ENCODE measurements at places on chromosomes 5 and 9.

- no peak for DNase-seq
Measured at GRCh38 chr5:4215143-4215542, 619.5 kb downstream of the IRX1 start.

GRCh38 chr5:76000582-76000981, 82.6 kb upstream of the SV2C start:
- DNase-seq = no peak

DNA sequence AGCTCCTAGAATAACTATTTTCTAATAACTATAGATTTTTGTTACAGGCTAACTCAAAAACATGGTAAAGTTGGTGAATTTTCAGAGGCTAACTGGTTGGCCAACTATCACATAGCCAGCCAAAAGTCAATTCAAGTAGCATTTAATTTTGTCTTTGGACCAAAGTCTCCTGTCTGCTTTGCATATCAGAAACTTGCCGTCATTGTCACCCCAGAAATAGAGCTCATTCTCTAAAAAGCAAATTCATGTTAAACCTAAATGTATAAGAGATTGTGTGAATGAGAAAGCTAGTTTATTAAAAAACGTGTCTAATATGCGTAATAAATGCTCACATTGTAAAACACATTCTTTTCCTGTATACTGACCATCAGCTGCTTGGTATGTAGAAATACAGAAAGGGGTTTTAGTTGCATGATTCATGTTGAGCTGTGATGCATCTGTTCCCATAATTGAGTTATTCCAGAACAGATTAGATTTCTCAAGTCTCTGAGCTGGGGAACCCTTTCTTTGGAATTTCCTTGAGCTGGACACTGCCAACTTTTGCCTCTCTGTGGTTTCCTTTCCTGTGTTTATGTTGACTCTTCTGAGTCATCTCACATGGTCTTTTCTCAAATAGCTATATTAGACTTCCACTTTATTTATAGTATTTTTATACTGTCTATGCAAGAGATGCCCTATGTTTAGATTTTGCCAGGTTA, 7.3 kb downstream of the SRFBP1 start:
- no peak for DNase-seq

DNA sequence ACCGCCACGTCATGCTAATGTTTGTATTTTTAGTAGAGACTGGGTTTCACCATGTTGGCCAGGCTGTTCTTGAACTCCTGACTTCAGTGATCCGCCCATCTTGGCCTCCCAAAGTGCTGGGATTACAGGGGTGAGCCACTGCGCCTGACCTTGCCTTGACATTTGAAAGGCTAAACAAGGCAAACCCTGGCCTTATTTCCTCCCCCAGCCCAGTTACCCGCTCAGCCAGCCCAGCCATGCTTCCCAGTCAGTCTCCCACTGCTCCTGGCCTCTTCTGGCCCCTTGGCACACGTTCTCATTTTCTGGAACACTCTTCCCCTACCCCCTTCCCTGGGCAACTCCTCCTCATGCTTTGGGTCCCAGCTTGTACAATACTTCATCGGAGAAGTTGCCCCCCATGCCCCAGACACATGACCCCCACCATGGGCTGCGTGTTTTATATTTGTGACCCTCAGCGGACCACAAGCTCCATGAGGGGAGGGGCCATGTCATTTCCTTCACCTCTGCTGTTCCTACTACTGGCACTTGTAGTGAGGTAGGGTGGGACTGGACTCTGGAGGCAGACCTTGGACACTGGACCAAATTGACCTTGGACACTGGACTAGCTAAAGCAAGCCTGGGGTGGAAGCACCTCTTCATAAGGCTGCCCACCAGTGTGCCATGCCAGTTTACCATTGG, 94.4 kb upstream of the IER5L start:
- DNase-seq = no peak

DNA sequence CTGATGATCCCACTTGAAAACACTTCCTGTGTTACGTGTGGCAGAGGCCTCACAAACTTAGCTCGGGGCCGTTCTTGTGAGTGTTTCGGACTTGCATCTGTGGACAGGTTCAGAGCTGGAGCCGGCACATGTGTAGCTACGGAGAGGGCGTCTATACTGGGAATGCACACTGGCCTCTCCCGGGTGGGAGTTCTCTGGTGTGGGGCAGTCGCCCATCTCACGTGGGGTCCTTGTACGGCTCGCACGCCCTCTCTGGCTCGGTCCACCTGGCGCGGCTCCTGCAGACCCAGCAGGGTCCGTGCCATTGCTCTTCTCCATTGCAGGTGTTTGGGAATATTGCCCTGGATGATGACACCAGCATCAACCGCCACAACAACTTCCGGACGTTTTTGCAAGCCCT, 197.9 kb downstream of the CACNA1B start:
- no peak for DNase-seq

DNA sequence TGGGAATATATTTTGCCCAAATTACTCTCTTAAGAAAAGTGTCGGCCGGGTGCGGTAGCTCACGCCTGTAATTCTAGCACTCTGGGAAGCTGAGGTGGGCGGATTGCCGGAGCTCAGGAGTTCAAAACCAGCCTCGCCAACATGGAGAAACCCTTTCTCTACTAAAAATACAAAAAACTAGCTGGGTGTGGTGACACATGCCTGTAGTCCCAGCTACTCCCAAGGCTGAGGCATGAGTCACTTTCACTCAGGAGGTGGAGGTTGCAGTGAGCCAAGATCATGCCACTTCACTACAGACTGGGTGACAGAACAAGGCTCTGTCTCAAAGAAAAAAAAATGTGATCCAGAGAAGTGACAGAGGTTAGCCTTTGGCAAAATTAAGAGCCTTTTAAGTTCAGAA, 26.4 kb upstream of the TMEM171 start:
- DNase-seq = no peak

GRCh38 chr5:179436321-179437122, 91.3 kb upstream of the ADAMTS2 start:
- no peak for DNase-seq

DNA sequence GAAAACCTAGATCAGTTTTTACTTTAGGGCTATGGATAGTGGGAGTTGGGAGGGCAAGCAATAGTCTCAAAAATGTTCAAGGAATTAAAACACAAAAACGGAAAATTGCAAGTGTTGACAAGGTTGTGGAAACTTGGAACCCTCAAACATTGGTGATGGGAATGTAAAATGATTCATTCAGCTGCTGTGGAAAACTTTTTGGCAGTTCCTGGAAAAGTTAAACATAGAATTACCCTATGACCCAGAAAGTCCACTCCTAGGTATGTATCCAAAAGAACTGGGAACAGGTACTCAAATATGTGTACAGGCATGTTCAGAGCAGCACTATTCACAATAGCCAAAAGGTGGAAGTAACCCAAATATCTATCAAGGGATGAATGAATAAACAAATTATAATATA, 1.2 kb upstream of the MSANTD3 start:
- DNase-seq = no peak

DNA sequence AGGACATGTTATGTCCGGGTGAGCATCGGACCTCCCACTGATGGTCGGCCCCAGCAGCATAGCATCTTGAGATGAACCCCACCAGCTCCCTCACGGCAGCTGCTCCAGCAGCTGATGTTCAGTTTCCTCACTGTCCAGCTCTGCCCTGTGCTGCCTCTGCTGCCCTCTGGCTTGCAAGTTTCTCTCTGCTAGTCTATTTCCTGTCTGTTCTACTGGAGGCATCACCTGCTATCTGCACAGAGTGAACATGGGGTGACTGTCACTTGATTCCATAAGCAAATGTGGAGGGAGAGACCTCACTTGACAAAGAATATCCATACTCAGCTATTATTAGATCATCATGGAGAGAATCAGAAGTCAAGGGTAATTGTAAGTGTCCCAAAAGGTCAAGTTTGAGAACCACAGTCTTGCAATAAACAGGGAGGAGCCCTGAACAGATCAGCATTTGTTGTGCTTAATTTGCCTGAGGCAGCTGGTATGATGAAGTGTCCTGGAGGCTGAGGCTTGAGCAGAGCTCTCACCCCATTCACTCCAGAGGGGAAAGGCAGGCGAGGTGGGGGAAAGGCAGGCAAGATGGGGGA, 702.8 kb downstream of the SEMA5A start:
- no peak for DNase-seq

DNA sequence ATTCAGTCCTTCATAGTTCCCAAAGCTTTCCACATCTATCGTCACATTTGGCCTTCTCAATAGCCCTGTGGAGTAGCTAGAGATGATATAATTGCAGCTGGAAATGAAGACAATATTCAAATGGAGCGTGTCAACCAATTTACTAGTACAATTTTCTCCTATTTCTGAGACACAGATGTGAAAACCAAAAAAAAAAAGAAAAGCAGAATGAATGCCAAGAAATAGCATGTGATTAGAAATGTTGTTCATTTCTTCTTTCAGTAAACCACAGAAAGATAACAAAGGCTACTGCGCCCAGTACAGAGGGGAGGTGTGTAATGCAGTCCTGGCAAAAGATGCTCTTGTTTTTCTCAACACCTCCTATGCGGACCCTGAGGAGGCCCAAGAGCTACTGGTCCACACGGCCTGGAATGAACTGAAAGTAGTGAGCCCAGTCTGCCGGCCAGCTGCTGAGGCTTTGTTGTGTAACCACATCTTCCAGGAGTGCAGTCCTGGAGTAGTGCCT, 99.0 kb downstream of the MUSK start:
- no peak for DNase-seq

- no peak for DNase-seq
Measured at GRCh38 chr9:70120834-70121510, 77.3 kb downstream of the MAMDC2 start.

GRCh38 chr9:71742703-71743102, 25.6 kb downstream of the CEMIP2 start:
- no peak for DNase-seq

DNA sequence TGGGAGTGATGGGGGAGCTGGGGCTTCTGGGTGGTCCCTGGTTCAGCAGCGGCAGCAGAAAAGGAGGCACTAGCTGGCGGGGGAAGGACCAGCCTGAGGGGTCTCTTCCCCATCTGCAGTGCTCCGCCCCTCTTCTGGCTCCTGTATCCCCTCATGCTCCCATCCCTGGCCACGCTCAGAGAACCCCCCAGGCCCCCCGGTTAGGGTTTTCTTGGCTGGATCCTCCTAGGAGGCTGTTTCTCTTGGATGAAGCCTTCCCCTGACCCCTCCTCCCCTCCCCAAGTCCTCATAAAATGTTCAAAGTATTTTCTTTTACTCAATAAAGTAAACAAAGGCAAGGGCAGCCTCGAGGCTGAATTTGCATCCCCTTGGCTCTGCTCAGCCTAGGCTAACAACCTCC, 60.8 kb downstream of the FGF18 start:
- DNase-seq = no peak

DNA sequence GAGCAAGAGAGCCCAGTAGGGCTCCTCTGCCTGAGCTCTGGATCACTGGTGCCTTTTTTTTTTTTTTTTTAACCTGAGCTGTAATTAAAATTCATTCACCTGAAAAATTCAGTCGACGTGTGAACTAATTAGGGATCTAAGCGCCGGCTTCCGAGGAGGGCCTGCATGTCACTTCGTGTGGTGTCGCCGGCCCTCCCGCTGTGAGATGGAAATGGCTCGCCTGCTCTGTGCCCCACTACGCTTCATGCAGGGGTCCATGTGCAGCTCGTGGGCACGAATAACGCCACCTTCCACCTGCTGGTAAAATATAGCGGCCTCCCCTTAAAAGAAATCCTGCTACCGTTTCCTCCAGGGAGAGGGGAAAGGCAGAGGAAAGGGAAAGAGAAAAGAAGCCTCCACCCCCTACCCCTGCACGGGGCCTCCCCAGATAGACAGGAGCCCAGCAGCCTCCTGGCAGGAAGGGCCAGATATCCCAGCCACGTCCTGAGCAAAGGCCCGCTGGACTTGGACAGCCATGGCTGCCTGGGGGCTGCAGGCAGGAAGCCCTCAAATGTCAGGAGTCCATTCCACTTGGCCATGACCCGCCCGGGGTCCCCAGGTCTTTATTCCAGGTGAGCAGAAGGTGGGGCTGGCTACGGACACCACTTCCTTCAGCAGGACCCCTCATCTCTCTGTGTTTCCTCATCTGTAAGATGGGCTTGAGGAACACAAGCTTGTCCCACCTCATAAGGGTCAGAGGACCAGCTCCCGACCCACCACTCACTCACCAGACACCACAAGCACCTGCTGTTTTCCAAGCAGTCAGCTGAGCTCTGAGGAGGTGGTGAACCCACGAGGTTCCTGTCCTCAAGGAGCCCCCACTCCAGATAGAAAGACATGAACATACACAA, 38.2 kb upstream of the ZNF354A start:
- DNase-seq = no peak

GRCh38 chr5:176134529-176135223, 103.5 kb upstream of the SIMC1 start:
- DNase-seq = no peak

DNA sequence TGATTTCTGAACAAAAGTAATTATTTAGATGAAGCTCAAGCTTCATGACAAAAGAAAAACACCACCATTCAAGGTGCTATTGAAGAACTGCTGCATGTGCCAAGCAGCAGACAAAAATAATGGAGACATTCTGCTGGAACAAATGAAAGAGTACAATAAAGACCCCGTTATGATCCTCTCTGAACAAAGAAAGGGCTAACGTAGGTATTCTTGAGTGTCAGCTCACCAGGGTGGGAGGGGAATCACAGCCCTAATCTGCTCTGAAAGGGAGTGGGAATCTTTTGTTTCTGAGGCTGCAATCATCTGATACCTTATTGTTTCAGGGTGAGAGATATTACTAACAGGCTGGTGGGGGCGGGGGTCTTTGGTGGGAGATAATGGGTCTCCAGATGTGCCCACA, 15.4 kb downstream of the CEMIP2 start:
- DNase-seq = no peak

GRCh38 chr5:16350816-16351215, 114.8 kb downstream of the ZNF622 start:
- DNase-seq = no peak

- DNase-seq = no peak
Measured at GRCh38 chr5:141747152-141748141, 65.4 kb upstream of the ARAP3 start.

DNA sequence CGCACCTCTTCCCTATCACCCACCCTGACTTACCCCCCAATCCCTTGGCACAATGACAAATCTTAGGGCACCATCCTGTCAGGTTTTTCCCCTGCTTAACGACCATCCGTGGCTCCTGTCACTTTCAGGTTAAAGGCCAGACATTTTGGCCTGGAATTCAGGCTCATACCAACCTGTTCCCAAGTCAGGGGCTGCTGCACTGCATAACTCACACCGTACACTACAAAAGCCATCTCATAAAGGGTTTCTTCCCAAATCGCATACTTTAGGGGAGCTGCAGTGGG, 7.5 kb upstream of the AKNA start:
- no peak for DNase-seq

DNA sequence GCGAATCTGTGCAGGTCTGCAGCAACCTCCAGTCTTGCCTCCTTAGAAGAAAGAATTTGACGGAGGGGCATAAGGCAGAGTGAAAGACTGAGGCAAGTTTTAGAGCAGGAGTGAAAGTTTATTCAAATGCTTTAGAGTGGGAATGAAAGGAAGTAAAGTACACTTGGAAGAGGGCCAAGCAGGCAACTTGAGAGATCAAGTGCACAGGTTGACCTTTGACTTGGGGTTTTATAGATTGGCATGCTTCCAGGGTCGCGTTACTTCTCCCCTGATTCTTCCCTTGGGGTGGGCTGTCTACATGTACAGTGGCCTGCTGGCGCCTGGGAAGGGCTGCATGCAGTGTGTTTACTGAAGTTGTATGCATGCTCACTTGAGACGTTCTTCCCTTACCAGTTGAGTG, 127.2 kb upstream of the FER start:
- no peak for DNase-seq

- peak; percentile 22 for DNase-seq
Measured at GRCh38 chr5:177508837-177509236, 789 bp downstream of the DOK3 start.

Data from AML-193 (cell line).